ENCODE measurements at places on chromosomes 2 and 18.

DNA sequence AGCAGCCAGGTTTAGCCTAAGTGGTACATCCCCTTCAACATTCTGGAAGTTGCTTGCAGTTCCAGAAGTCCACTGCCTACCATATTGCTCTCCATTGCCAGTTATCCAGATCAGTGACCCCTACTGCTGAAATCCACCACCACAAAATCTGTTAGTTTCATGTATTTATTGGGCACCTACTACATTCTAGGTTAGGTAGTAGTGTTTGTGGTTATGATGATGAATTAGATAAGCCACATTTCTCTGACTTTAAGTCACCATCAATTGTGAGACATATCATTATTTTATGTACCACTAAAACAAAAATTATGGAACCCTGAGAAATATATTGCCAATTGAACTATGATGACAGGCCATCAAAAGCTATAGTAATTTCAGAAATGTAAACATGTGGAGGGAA is 139.5 kb upstream of the PKDCC start:
- DNase-seq = no peak

DNA sequence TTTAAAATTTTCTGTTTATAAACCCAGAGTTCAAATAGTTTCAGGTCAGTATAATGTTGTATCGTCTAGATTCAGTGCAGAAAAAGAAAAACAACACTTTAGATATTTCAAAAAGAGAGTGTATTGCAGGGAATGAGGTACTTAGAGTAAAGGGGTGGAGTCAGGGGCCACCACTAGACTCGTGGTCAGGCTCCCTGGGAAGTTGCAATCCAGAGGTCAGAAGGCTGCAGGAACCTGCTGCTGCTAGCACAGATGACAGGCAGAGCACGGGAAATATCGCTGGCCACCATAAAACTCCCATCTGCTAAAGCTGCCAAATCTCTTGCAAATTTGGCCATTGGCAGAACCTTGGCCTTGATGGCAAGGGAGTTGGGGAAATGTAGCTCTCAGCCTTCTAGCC is 64.6 kb downstream of the THNSL2 start:
- DNase-seq = no peak

- no peak for DNase-seq
These were observed 26.0 kb downstream of the TLK1 start for GRCh38 chr2:171134624-171135230.

DNA sequence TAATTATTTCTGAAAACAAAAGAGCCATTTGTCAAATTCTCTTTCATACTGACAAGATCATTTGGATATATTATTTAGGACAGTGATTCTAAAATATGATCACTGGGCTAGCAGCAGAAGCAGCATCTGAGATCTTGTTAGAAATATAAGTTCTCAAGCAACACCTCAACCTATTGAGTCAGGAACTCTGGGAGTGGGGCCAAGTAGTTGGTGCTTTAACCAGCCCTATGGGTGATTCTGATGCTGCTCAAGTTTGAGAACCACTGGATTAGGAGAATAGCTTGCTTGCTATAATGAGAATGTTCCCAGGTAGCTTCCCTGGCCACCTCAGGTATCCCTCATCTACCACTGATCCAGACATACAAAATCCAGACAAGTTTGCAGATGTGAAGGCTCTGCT is 466.9 kb upstream of the CELF4 start:
- DNase-seq = no peak

DNA sequence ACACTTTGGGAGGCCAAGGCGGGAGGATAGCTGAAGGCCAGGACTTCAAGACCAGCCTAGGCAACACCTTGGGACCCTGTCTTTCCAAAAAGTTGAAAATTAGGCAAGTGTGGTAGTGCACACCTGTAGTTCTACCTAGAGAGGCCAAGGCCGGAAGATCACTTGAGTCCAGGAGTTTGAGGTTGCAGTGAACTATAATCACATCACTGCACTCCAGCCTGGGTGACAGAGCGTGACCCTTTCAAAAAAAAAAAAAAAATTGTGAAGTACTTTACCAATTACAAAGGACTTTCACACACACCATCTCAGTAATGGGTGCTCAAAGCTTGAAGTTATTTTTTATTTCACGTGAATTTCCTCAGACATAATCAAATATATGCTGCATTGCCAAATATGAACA is 65.0 kb downstream of the ATAD2B start:
- no peak for DNase-seq

DNA sequence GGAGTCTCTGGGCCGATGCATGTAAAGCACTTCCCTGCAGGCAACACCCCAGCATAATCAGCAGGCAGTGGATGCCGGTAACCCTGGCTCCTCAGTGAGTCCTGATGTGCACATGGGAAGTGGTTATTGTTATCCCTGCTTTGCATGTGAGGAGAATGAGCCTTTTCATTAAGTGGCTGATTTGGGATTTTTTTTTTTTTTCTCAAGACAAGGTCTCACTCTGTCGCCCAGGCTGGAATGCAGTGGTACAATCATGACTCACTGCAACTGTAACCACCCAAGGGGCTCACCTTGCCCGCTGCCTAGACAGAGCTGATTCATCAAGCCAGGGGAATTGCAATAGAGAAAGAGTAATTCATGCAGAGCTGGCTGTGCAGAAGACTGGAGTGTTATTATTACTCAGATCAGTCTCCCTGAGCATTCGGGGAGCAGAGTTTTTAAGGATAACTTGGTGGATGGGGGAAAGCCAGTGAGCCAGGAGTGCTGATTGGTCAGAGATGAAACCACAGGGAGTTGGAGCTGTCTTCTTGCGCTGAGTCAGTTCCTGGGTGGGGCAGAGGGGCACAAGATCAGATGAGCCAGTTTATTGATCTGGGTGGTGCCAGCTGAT is 95.4 kb downstream of the SOCS6 start:
- peak; percentile 76 for DNase-seq

GRCh38 chr2:217463402-217464075 is 539.3 kb downstream of the TNS1 start:
- DNase-seq = no peak

DNA sequence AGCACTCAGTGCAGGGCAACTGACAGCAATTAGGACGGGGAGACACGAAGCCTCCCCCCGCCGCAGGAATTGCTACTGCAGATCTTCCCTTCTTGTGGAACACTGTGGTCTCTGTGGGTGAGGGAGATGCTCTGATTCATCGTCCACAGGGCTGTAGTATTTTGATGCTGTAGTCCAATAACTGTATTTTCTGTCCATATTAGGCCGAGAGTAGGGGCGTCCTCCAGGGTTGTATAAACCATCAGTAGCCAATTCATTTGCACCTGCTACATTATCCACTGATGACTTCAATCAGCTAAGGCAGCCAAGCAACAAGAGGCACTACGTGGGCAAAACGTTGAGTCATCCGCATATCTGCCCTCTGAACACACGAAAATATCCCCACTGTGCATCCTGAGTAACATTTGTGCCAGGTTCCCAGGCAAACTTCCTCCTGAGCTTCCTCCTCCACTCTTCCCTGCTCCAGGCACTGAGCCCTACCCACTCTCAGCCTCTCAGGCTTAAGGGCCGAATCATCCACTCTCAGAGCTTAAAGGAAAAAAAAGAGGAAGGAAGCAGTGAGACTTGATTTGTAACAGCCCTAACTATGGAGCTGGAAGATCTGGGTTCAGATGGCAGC is 62.1 kb downstream of the LBH start:
- DNase-seq = peak; percentile 71

DNA sequence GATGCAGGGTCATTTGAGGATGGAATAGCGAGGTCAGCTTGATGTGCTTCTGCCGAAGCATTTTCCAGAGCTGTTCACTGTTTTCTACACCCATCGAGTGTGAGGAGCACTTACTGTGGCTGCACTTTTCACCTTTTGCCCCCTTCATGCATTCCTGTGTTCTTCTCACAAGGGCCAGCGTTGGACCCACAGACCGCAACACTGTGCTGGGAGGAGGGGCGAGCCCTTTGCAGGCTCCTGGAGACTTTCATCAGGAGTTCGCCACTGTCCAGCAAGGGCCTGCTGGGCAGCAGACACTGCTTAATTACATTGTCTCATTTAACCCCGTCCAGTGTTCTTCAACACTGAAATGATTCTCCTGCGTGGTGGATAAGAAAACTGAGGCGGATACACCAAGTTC is 29.9 kb downstream of the CYP26B1 start:
- no peak for DNase-seq

DNA sequence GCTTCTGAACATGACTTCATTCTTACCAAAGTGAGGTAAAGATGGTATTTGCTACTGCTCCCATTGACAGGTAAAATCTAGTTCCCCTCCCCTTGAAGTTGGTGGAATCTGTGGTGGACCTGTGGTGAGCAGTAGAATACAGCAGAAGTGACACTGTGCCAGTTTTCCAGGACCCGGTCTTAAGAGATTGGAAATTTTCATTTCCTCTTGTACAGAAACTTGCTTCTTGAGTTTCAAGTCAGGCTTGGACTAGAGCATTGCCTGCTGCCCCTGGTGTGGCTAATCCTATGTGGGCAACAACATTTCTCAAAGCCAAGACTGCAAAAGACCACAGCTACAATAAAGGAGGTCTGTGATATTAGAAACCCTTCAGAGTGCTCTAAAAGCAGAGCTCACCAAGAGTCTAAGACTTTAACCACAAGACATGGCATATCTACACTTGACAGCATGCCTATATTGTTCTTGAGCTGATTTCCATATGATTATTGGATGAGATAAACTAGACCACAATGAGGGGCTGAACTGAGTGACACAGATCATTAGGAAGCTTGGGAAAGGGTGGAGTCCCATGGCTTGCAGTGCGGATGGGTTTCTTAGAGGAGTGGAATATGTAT is 458.1 kb downstream of the BCL11A start:
- no peak for DNase-seq

DNA sequence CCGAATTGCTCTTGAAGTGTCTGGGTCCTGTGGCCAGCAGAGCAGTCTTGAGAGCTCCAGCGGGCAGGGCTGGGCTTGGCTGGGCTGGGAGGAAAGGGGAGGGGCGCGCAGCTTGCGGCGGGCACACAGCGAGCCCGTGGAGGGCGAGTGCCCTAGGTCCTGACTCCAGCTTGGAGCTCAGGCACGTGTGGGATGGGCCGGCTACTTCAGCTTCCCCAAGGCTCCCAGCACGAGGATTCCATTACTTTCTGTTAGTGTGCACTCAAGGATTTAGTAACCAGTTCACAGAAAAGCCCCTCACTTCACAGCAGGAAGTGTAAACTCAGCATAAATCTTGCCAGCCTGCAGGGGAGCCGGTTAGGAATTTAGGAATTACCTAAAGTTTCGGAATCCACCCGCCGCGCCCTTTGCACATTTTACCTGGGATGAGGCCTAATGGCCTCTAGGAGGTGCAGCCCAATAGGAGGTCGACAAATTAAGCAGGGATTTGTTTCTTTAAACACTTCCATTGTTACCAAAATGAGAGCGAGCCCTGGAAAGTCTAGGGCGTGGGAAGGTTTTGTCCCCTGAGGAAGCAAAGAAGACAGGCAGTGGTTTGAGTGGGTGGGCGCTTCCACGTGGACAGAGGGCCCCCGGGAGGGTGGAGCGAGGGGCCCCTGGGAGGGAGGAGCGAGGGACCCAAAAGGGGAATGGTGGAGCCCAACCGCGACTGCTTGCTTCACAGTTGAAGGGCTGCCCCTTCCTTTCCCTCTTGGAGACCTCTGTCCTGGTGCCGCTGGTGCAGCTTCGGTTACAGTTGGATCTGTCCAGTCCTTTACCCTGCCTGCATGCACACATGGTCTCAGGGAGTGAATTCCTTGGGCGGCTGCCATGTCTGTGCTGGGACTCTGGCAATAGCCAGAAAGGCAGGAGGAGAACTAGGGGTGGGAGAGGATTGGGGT is 93.3 kb downstream of the CTAGE1 start:
- DNase-seq = peak; percentile 48

DNA sequence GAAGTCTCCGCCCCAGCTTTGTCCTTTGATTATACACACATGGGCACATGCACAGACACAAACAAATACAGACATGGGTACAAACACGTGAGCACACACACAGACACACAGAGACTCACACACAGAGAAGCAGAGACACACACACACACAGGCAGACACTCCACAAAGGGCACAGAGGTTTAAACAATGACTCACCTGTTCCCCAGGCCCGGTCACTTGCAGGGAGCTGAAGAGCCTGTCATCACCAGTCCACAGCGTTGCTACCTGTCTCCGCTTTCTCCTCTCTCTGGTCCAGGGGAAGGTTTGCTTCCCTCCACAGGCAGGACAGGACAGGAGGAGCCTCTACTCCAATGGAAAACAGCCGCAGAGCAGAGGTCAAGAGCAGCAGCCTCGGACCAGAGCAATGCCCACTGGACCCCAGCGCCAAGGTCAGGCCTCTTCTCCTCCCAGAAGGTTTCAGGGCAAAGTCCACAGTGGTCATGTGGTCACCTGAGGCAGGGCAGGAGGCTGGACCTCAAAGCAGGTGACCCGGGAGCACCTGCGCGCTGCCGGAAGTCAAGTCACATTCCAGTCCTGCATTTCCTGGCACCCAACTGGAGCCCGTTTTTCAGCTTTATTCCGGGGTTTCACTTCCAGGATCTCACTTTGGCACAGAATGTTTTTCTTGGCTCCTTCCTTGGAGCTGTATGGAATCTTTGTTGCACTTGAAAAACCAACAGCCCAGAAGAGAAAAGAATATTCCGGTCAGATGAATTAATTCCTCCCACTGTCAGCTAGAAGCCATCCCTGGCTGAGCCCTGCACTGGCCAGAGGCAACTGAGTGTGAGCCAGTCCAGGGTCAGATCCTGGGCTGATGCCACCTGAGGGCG is at the start of gene RAB17:
TSS of gene RAB17 (minus strand) at position 463 of the 869 bp plus-strand sequence. CDS start 4,580 bp downstream, outside the sequence.
- DNase-seq = no peak

GRCh38 chr18:49447810-49448745 is 12.4 kb downstream of the DYM start:
- DNase-seq = peak; percentile 69

GRCh38 chr2:86275384-86275799 is 62.0 kb downstream of the REEP1 start:
- DNase-seq = no peak

- DNase-seq = peak; percentile 83
These were observed 15.5 kb downstream of the PXDN start for GRCh38 chr2:1728821-1729220.

- no peak for DNase-seq
These were observed 59.2 kb downstream of the SMAD2 start for GRCh38 chr18:47871288-47871687.

GRCh38 chr2:237877576-237878307 is 18.3 kb downstream of the RAMP1 start:
- no peak for DNase-seq

- no peak for DNase-seq
These were observed 194.4 kb downstream of the RPIA start for GRCh38 chr2:88885679-88886416.

GRCh38 chr2:53670331-53670730 is 97.3 kb upstream of the CHAC2 start:
- peak; percentile 17 for DNase-seq

DNA sequence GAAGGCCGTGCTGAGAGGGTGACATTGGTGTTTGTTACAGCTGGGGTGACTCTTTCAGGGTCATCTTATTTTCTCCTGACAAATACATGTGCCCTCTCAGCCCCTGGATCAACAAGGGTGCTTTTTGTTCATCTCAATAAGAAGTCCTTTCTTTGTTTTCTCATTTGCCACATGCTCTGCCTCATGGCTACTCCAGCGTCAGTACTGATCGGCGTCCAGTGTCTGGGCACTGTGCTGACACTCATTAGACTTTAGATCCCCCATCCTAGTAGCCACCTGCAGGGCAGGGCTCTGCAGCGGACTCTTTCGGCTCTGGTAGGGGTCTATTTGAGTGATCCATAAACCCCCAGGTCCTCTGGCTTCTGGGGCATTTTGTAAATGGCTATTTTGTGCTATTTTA is 38.4 kb downstream of the NPPC start:
- DNase-seq = no peak
